Foreskin keratinocyte (primary cell): ENCODE measurements at places on chromosomes 12 and 14.

GRCh38 chr12:25789541-25789944 is 168.9 kb upstream of the RASSF8 start:
- DNase-seq = no peak

- no peak for DNase-seq
Measured at GRCh38 chr12:1869145-1869544, 48.8 kb downstream of the LRTM2 start.

DNA sequence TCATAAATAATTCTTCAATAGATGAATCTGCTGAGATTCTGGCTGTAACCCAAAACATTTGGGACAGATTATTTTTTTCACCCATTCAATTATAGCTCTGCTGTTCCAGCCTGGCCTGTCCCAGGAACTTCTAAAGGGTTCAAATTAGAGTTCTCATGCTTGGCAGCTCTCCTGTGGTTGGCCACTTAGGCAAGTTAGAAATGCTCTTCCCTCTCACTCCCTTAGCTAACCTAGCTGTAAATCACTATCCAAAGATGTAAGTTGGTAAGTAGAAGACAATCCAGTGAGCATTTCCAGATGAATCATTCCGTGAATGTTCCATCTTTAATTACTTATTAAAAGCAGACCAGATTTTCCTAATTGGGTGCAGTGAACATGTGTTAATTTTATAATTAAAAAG is 760.4 kb upstream of the TBX3 start:
- no peak for DNase-seq

DNA sequence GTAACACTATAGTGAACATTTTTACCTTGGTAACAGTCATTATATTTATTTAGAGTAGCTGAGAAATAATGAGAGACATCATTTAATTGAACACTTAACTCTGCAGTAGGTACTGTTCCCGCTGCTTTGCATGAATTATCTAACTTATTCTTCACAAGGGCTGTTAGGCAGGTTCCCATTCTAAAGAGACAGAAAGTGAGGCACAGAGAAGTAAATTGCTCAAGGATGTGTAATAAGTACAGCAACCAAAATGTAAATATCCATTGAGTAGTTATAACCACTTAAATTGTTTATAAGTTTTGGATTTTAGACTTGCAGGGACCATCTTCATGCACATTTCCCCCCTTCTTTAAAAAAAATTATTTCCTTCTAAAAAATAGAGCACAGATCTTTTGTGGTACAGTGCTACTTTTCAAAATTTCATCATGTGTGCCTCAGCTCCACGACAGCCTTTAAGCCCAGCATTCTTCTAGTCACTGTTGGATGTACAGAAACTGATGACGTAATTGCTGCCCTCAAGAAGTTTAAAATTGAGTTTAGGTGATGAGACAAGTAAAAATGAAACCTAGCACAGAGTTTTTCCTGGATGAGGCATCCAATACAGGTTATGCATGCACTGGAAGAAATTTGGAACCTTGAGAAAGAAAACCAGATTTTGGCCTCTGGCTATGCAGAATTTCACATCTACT is 6.0 kb upstream of the MANSC4 start:
- peak; percentile 92 for DNase-seq

- DNase-seq = no peak
Measured at GRCh38 chr12:11836282-11837151, 187.0 kb downstream of the ETV6 start.

DNA sequence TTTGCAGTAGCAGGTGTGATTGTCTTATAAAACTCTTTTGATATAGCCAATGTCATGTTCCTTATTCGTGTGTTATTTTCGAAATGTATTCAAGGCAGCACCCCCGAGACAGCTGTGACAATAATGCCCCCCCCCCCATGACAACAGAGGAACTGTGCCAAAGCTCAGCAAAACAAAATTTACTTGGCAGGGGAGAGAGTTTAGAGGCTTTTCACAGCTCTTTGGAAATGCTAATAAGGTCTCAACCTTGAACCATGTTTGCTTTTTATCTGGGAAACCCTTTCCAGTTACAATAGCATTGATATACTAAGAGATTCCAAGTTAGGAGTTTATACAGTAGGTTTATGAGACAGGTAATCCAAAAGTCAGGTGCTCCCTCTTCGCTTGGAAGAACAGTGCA is 56.4 kb upstream of the USP44 start:
- no peak for DNase-seq
